Fibroblast of lung (primary cell): ENCODE measurements at places on chromosomes 1 and 21.

GRCh38 chr1:178354816-178355215 is 141.9 kb downstream of the CLEC20A start:
- DNase-seq, result peak; percentile 46

DNA sequence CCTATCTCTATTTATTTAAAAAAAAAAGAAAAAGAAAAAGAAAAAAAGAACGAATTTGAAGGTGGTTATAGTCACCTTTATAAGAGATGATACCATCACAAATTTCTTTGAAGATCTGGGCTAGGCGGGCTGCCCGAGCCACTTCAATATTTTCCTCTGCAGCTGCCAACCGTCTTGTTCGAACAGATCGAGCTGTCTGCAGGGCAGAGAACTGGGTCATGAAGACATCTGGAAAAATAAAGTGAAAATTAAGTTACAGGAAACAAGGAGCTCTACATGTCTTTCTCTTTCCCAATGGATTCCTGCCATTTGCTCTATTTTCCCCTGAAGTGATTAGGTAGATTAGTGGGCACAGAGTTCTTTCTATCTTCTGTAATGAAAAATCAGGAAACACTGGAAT is 31.9 kb downstream of the RUSC1 start:
- DNase-seq, result no peak

- DNase-seq, result no peak
Measured at GRCh38 chr1:55045430-55045829, 6.1 kb downstream of the PCSK9 start.

- DNase-seq, result peak; percentile 88
Measured at GRCh38 chr1:108200687-108201051, 526 bp upstream of the SLC25A24 start.
